MG63 (cell line): ENCODE measurements at places on chromosomes 6 and 20. TPM values are rescaled to one million over a fixed set of nuclear protein-coding genes. Genes with fewer than 3 reads are reported as not detected.

DNA sequence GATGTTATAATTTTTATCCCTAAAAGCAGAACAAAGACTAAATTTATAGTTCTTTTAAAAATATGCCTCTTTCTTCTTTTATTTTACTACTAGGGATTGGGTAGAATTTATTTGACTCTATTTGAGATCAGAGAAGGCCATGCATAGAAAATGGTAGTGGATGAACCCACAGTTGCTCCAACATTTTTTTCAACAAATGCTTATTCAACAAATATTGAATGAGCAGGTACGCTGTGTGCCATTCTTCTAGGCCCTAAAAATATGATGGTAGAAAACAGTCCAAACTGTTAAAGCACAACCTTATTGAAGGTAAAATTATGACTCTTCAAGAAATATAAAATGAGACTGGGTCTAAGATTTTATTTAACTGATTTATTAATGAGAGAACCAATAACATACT, 30.0 kb downstream of the OTOR start:
- no peak for DNase-seq

DNA sequence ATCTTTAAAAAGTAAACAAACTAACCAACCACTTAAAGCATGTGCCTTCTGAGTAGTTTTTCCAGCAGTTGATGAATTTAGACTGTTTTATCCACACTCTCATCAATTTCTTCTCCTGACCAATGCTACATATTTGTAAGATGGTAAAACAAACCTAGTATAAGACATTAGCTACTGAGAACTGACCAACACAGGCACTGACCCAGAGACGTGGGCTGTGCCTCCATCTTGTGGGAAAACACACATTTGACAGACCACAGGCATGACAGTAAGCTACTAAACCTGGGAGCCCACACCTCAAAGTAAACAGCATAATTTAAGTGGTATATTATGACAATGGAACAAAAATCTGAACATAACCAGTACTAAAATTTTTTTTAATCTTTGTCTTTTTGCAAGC, 121.4 kb upstream of the NRSN1 start:
- DNase-seq: no peak

DNA sequence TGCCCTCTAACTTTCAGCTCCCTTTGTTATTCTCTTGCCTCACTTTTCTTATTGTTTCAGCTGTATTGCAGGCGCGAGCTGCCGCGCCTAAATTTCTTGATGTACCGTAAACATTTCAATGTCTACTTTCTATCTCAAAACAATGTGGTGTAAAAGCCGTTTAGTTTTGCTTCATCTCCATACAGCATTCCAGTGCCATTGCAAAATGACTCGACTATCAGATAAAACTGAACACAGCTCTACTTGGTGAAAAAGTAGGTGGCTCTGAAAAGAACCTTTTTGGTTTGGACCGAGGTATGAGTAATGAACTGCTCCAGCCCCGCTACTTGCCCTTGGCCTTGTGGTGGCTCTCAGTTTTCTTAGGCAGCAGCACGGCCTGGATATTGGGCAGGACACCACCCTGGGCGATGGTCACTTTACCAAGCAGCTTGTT, 74.6 kb downstream of the OR2B2 start:
- DNase-seq: no peak

- no peak for DNase-seq
Observed at GRCh38 chr20:288956-289692, 1.4 kb downstream of the C20orf96 start.

DNA sequence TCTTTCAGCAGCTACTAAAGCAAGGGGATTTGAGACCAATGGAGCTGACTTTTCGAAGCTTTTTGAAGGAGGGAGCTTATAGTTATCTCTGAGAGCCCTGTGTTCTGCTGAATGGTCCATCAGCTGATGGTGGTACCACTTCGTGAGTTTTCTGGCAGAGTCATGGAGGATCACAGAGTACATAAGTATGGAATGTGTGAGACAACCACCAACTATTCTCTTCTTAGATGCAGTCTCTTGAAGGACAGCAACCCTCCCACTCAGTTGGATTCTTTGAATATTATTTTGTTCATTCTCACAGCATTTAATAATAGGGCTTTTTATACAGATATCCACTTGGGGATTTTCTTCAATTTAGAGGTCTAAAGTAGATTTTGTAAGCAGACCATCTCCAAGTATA, 75.3 kb downstream of the ELOVL2 start:
- peak; percentile 14 for DNase-seq

DNA sequence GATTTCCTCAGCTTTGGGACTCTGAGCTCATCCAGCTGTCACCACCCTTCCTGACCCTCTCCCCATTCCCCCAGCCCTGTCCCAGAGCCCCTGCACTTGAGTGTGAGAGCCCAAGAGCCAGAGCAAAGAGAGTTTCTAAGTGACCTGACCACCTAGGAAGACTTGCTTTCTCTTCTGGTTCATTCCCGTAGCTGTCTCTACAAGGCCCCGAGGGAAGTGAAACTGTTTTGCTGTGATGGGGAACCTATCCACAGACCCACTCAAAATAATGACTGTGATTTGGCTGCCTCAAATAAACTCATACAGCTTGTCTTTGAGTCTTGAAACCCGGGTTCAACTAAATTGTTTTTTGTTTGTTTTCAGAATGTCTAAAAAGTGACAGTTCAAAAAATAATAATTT, 74.6 kb upstream of the XRN2 start:
- DNase-seq: no peak

DNA sequence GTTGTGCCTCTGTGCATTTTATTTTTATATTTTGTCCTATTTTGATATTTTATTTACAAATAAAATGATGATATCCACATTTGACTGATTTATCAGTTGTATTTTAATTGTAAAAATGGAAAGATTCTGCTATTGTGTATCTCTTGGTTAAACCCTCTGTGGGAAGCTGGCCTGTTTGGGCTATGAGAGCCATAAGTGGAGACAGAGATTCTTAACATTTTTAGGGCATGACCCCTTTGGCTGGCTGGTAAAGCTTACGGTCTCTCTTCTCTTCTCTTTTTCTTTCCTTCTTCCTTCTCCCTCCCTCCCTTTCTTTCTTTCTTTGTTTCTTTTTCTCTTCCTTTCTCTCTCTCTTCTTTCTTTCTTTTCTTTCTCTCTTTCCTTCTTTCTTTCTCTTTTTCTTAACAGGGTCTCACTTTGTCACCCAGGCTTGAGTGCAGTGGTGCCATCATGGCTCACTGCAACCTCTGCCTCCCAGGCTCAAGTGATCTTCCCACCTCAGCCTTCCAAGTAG, 172.3 kb upstream of the CDYL start:
- DNase-seq: no peak

DNA sequence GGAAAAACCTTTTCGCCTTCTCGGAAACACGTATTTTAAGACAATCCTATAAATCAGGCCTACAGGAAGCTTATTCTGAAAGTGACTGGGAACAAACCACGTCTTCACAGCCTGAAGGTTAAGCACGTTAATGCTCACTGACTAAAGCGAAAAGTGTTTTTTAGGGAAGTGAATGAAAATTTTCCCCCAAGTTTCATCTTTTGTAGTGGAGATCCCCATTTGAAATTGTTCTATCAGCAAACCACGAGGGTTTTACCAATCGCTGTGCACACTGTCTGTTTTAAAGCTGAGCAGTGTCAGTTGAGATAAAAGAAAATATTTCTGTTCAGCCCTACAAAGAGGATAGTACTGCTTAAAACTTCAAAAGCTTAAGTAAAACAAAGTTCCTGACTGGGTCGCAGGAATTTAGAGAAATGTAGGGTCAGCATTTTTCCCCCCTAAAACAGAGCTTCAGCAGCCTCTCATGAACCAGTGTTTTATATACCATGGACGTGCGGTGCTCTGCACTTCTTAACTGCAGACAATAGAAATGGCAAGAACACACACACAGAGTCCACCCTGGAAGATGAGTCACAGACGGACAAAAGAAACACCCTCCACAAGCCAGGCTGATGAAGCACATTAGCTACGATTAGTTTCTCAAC, 34.9 kb downstream of the SLC22A23 start:
- peak; percentile 52 for DNase-seq

Gene PRSS35
- total RNA-seq: 0.72 and 1.2 TPM in 2 replicates

Gene TENT5A
- 16.4 and 22.0 TPM in 2 replicates for total RNA-seq

Gene SOX18
- total RNA-seq: 0.22 and 0.92 TPM in 2 replicates
